IMR-90 (cell line): ENCODE measurements at places on chromosomes 11 and 22. TPM values are rescaled to one million over a fixed set of nuclear protein-coding genes. Genes with fewer than 3 reads are reported as not detected.

- no peak for DNase-seq
Measured at GRCh38 chr11:71340086-71340606, 87.8 kb upstream of the SHANK2 start.

DNA sequence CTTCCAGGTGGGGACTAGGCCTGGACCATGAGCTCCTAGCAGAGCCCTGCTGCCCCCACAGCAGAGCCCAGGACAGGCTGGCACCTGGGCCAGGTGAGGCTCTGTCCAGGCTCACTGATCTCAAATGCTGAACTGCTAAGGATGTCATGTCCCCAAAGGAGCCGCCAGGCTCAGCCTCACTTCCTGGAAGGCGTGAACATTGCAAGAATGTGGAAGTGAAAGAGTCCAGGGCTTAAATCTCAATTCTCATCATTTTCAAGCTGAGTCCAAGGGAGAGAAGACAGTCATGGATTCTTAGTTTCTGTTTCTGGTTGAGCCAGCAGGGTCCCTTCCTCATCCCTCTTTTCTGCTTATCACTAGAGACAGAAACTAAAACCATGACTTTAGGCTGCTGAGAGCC is 5.0 kb downstream of the ASCL2 start:
- DNase-seq: no peak

- no peak for DNase-seq
Measured at GRCh38 chr11:114159320-114159719, 99.8 kb downstream of the ZBTB16 start.

DNA sequence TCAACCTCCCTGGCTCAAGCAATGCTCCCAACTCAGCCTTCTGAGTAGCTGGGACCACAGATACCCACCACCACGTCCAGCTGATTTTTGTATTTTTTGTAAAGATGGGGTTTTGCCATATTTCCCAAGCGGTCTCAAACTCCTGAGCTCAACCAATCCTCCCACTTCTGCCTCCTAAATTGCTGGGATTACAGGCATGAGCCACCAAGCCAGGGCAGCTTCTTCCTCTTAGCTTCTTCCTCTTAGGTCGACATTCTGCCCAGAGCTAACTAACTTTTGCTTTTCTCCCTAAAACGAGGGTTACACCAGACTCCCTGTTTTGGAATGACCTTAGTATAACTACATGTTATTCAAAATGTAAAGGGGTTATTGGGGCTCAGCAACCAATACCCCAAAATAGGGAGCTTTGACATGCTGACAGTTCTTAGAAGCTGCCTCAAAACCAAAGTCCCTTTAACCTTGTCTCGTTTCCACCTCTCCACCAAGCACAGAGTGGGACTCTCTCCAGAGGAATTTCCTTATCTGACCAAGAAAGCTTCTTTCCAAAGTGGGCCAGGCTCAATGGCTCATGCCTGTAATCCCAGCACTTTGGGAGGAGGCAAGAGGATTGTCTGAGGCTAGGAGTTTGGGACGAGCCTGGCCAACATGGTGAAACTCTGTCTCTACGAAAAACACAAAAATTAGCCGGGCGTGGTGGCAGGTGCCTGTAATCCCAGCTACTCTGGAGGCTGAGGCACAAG is 7.0 kb downstream of the HPS5 start:
- DNase-seq: no peak

- no peak for DNase-seq
Measured at GRCh38 chr11:111179184-111179910, 66.2 kb upstream of the POU2AF2 start.

DNA sequence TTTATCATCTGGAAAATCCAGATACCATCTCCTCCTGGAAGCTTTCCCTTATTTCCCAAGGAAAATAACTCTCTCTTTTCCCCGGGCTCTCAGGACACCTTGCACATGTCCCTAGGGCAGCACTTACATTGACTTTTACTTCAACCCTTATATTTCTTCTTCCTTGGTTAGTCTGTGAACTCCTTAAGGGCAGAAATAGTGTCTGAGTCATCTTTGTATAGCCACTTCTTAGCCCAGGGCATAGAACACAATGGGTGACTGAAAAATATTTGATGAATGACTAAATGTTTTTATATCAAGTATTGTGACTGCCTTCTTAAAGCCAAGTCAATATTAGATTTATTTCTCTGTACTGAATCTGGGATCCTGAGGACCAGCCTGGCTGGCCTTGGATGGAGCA is 45.4 kb upstream of the MYOD1 start:
- no peak for DNase-seq

DNA sequence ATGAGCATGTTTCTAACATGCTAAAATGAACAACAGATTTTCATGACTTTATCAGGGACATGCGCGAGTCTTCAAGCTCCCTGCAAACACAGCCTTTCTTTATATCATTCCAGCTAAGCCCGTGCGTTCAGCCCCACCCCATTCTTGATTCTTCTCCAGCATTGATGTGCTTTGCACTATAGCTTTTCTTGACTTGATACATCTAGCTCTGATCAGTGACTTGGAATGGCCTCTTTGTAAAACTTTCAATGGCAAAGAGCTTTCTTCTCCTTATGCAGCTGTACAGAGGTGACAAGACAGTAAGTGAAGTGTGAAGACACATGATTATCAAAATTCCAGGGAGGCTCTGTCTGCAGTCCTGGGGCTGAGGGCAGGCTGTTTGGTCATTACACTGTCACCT is 561.0 kb downstream of the OPCML start:
- no peak for DNase-seq

The RTCB gene
- polyA plus RNA-seq: 110 and 115 TPM in 2 replicates

The CLTCL1 gene
- polyA plus RNA-seq: 6.1 and 6.2 TPM in 2 replicates
